ENCODE measurements at places on chromosomes 6 and 20. TPM values are rescaled to one million over a fixed set of nuclear protein-coding genes. Genes with fewer than 3 reads are reported as not detected.

GRCh38 chr6:32181915-32182529 is 2.0 kb downstream of the AGER start:
- DNase-seq: no peak

DNA sequence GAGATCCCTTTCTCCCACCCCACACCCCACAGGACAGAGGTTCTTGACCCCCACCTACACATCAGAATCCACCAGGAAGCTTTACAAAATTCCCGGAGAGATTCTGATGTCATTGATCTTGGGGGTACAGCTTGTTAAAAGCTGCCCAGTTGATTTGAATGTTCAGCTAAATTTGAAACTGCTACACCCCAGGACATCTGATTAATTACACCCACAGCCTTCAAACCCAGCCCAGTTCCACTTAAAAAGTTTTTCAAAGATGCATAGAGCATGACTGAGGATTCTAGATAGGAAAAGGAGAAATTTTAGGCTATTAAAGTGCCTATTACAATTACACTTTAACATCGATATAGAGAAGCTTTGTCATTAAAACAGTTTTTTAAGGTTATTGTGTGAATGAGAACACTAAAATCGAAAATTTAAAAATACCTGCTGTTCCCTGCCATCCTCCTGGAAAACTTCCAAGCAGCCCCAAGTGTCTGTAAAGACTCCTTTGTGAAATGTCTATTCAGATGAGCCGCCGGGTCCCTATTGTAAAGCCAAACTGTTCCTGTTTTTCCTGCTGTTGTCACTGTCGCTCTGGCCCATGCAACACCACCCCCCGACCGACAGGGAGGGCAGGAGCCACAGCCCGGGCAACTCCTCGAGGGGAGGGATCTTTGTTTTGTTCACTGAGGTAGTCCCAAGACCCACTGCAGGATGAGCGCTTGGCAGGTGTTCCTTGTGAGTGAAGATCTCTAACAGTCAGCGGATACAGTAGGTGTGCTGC is 132.5 kb upstream of the PHACTR3 start:
- DNase-seq: no peak

Gene MCHR2
- total RNA-seq: not detected

Gene TFEB
- total RNA-seq: 9.6 TPM

Gene GRM4
- not detected for total RNA-seq

All from A172 (cell line).